ENCODE measurements at places on chromosomes 4 and X. TPM values are rescaled to one million over a fixed set of nuclear protein-coding genes. Genes with fewer than 3 reads are reported as not detected.

The ZNF157 gene
- total RNA-seq = not detected

The GLRB gene
- 0.91 TPM for total RNA-seq

The NXF2B gene
- total RNA-seq = not detected

The RPL39 gene
- 3,619 TPM for total RNA-seq

The SSX3 gene
- not detected for total RNA-seq

The HTN3 gene
- total RNA-seq = not detected
